Activated CD4-positive, alpha-beta T cell treated with anti-CD3 and anti-CD28 coated beads, Interleukin-2, amount 50 U/mL, for 24 hours (primary cell): ENCODE measurements at places on chromosomes 13 and 19.
A peak's percentile ranks its signal among the peaks of the same experiment; 100 is the strongest.

DNA sequence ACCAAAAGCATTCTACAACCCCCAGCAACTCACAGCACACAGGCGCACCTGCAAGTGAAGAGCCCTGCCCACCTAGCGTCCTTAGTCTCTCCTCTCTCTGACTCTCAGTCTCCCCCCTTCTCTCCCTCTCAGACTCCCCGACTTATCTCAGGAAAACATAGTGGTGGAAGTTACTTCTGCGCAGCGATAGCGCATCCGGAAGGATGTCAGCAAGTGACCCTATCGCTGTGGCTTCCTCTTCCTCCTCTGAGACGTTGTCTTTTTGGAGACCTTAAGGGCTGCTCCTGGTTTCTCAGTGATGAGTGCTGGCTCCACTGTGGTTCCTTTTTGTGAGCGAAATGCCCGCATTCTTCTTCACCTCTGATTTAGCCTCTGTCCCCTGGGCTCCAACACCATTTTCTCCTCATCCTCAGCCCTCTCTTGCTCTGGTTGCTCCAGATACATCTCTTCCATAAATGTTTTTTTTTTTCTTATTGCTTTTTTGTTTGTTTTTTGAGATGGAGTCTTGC, 1.4 kb upstream of the YIF1B start:
- no peak for DNase-seq

DNA sequence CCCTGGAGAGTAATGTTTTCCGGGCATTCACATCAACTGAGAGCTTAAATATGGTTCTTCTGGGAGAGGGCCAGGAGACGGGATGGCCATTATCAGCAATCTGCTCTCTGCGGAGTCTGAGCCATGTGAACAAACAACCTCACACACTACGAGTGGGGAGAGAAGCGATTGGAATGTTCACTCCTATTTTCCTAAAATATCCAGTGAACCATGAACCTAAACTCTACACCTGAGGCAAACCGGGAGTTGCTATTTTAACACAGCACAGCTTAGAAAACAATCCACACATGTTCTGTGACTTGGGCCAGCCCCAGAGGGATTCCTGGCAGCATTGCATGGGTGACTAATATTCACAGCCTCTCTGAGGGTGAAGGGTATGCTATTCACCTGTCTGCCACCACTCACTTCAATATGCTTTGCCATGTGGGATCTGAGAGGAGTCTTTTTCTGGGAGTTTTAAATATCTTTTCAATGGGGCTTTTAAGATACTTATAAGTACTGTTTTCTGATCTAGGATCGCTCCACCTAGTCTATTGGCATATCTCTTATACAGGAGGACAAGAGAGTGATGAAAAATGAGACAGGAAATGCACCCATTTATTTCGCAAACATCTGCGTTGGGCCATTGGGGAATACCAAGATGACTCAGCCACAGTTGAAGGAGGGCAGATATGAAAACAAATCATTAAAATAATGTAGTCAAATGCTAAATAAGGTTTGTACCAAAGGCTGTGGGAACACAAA, 72.6 kb upstream of the SERP2 start:
- DNase-seq, result no peak

GRCh38 chr19:49546825-49547565, 19.2 kb downstream of the RCN3 start:
- peak; percentile 75 for DNase-seq

- DNase-seq, result no peak
These were observed 37.6 kb downstream of the SPRY2 start for GRCh38 chr13:80303225-80303811.

- no peak for DNase-seq
These were observed 220.4 kb upstream of the HTR2A start for GRCh38 chr13:47117268-47117667.

DNA sequence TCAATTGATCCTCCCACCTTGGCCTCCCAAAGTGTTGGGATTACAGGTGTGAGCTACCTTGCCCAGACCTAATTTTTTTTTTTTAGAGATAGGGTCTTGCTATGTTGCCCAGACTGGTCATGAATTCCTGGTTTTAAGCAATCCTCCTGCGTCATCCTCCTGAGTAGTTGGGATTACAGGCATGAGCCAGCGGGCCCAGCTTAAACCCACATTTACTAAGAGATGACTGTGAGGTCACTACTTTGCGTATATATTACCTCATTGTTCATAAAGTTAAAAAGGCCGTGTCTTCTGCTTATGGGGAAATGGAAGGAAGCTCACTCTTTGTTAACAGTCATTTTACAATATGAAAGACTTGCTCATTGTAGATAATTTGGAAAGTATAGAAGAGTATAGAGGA, 39.6 kb upstream of the C1QTNF9 start:
- no peak for DNase-seq

- no peak for DNase-seq
These were observed 14.4 kb downstream of the LILRA5 start for GRCh38 chr19:54298357-54299125.

DNA sequence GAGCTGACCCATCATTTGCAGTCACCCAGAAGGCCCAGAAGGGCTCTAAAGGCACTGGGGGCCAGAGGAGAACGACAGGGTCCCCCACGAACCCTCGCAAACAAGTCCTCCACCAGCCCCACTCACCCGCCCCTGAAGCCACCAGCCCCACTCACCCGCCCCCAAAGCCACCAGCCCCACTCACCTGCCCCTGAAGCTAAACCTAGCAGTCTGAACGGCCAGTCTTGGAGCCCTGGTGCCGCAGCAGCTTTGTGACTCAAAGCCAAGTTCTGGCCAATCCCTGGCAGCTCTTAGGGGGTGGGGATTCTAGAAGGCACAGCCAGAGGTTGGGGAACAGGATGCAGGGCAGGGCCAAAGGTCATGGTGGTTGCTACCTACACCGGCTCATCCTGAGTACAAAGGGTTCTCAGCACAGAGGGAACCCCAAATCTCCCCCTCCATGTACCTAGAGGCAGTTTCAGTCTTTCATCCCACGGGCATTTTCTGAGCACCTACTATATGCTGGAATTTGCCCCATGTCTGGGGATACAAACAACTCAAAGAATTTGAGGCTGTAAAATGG, at the start of gene IQCN:
IQCN (minus strand) TSS at position 234 of the 562 bp plus-strand sequence. CDS start 4,974 bp downstream, outside the sequence.
- DNase-seq, result no peak

- no peak for DNase-seq
These were observed 626.5 kb downstream of the UQCRFS1 start for GRCh38 chr19:28586474-28586873.

DNA sequence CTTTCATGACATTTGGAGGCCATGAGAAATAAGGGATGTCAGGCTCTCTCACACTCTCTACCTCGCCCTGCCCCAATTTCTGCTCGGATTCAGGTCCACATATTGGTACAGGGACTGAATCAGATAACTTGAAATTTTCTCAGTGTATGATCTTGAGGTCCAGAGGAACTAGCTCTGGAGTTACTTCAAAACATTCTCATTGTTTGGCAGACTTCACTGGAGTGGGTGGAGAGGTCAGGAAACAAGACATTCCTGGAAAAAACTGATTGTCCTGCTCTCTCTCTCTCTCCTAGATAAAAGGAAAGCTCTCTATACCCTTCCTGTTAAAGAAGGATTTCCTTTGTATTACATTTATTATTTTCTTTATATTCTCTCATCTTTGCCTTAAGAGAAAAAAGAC, 428.1 kb upstream of the DACH1 start:
- no peak for DNase-seq

GRCh38 chr13:30366088-30366487, 56.2 kb upstream of the UBE2L5 start:
- no peak for DNase-seq

GRCh38 chr13:65378943-65379519, 1851.1 kb downstream of the PCDH9 start:
- DNase-seq, result no peak

DNA sequence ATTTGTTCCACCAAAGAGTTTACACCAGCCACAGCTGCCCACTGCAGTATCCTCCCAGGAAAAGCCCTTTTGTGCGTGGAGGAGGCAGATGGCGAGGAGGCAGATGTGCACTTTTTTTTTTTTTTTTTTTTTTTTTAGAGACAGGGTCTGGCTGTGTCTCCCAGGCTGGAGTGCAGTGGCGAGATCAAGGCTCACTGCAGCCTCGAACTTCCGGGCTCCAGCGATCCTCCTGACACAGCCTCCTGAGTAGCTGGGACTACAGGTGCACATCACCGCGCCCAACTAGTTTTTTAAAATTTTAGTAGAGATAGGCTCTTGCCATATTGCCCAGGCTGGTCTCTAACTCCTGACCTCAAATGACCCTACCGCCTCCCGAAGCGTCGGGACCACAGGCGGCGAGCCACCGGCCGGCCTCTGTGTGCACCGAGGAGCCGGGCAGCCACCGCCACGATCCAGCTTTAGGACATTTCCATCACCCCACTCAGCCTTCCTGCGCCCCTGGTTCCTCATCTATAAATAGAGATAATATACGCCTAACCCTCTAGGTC, 563 bp upstream of the PDCD5 start:
- no peak for DNase-seq

GRCh38 chr19:47146920-47147319, 16.3 kb downstream of the SAE1 start:
- DNase-seq, result no peak

DNA sequence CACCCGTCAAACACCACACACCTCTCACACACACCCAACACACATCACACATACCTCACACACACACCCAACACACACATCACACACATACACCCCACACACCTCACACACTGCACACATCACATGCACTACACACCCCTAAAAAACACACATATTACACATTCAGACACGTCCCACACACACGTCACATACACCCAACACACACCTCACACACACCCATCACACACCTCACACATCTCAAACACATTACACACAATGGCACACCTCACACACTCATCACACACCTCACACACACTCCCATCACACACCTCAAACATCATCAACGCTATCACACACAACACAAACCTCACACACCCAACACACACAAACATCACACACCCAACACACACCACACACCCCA, 133.1 kb downstream of the CRYL1 start:
- DNase-seq, result no peak

- DNase-seq, result no peak
These were observed 110.5 kb downstream of the COG6 start for GRCh38 chr13:39765801-39766463.

DNA sequence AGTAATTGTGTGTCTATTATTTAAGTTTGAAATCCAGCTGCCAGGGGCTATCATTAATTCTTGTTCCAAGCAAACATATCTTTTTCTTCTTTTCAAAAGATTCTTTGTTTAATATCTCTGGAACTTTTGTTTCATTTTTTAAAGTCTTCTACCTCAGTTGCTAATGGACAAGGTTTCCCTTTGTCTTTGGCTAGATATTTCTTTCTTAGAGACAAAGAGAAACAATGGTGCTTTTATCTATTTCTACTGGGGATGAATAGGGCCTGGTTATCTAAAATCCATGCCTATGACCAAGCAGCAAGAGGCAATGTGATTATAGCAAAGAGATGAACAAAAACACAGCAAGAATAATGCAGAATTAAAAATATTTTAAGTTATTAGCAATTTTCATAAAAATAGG, 661.3 kb upstream of the KLF12 start:
- no peak for DNase-seq

GRCh38 chr13:29887686-29888085, 37.3 kb upstream of the UBL3 start:
- DNase-seq, result no peak

- DNase-seq, result no peak
These were observed 142.1 kb downstream of the GPC6 start for GRCh38 chr13:93368718-93369117.

- no peak for DNase-seq
These were observed 13.4 kb upstream of the GJB2 start for GRCh38 chr13:20206065-20206697.

GRCh38 chr13:38543561-38543960, 143.3 kb upstream of the FREM2 start:
- DNase-seq, result no peak

DNA sequence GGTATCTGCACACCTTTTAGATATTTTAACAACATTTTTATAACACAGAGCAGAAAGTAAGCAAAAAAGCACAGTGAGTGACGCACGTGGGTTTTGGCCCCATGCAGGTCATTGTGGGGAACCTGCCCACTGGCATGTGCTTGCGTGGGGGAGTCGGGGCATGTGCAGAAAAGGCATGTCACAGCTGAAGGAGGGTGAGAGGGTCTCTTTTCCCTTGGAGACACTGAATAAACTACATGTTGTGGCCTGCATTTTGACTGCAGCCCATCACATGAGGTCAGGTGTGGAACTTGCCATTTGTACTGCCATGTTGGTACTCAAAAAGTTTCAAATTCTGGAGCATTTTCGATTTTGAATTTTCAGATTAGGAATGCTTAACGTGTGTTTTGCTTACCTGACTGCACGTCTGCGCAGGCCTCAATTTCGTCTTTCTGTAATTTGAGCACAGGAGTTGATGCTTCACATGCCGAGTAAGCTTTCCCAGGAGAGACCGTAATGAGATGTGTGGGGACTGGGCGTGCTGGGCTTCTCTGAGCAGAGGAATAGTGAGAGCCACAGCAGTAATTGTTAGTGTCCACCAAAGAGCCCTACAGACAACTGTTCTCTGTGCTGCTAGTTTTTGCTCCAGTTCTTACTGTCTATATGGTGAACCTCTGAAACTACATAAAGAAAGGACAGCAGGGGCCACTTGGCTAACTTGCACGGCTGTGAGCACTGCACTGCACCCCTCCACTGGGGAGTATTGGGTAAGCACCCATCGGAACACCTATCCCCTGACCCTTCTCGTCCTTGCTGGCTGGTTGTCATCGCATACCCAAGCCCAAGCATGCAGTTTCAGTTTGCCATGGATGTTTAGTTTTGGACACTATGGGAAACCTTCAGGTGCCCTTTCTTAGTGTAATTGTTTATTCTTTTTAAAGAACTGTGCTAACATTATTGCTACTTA, 72.9 kb upstream of the GPR183 start:
- no peak for DNase-seq

DNA sequence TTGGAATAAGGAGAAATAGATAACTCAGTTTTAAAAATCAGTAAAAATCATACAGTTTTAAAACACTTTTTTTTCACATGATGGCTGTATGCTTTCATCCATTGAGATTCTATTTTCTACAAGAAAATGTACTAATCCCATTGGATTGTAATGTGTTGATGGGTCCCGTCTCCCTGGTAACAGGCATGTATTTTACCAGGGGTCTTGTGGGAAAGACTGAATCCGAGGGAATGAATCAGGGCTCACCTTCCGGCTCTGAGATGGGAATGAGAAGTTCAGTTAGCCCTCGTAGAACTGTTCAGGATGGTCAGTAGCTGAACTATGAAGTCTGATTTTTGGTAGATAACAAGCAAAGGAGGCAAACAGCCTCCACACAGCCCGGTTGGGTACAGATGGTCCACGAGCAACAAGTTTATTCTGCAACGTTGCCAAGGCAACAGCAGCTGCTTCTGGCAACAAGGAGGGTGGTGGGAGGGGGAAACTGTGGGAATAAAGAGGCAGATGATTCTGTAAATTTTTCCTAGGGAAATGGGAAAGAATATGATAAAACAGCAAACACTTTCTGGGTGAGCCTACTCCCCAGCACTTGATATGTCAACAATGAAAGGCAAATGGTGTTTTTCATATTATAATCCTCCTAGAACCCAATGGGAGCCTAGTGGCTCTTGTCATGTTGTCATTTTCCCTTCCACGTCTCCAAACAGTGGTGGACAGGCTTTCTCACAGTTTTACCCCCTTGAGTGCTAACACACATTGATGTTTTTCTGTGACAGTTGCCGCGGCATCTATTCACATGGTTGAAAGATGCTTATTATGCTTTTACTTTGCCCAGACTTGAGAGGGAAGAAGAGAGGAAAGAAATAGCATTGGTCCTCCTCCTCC, 12.4 kb upstream of the SIAH3 start:
- no peak for DNase-seq
